ENCODE measurements at places on chromosomes 6 and 20.

DNA sequence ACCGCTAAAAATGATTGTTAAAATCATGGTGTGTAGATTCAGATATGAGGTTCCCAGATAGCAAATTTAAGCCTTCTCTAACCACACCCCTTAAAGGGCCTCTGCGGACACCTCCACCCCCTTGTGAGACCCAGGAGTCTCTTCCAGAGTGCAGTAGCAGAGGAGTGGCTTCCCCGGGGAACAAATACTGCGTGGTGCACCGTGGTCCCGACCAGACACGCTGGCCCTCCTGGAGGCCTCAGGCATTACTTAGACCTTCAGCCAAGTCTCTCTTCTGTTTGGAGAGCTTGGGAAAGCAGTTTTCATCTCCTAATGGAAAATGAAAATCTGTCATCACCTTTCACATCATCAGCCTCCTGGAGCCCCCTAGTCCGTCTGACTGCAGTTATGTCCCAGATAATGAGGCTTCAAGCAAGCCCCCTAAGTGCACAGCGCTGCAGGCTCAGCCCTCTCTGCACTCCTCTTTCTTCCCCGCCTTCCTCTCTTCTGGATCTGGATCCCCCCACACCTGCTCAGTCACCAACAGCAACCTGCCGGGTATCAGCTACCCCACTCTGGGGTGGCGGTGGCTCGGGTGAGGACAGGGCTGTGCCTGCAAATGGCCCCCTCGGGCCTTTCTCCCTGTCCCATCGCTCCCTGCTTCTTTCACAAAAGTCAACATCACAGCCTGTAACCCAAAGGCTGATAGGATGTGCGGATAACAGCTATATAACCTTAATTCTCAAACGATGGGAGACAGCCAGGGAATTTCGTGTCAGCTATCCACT, 58.8 kb upstream of the TAGAP start:
- no peak for DNase-seq

DNA sequence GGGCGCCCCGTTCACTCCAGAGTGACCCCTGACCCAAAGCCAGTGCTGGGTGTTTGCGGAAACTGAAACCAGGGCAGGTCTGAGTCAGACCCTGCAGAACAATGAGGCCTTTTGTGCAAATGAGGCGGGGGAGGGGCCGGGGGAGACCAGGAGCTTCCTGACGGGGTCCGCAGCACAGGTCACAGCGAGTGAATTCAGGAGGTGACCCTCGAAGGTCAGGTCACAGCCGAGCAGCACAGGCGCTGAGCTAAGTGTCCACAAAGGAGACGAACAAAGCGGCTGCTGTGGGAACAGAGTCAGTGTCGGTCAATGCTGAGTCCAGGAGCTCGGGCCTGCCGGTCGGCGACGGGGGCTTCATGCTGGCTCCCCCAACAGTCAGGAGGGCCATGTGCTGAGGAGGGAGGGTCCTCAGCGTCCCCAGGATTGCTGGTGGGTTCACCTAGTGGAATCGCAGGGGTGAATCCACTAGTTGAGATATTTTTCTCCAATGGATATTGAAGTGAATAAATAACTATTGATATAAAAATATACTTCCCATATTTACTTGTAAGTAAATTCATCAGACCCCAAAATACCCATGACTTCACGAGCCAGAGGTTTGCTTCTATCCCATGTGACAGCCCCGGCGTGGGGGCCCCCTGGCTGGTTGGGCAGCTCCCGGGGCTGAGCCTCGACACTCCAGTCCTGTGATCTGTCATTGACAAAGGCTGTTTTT, 188.4 kb upstream of the SULF2 start:
- no peak for DNase-seq

GRCh38 chr6:39964530-39964929, 30.3 kb upstream of the MOCS1 start:
- no peak for DNase-seq

GRCh38 chr20:25081065-25081729, 744 bp downstream of the VSX1 start:
- no peak for DNase-seq

DNA sequence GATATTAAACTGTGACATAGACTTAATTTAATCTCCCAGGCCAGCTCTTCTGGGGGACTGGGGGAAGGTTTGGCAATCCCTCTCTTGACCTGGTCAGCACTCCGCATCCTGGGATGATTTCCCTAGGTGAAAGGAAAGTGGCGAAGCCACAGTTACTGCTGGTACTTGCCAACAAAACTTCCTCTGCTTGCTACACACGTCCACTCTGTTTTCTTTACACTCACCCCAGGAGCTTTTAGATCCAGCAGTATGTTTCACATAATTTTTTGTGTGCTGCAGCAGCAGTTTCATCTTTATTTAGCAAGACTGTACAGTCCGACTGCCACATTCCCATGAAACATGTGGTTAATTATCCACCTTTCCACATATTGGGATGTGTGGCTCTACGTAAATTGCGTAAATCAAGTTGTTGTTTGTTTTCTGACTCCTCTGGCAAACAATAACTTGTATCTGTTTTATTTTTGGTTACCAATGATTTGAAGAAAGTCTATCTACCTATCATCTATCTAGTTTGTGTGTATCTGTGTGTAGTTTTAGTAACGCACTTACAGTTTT, 284.0 kb downstream of the PHF3 start:
- DNase-seq: no peak

DNA sequence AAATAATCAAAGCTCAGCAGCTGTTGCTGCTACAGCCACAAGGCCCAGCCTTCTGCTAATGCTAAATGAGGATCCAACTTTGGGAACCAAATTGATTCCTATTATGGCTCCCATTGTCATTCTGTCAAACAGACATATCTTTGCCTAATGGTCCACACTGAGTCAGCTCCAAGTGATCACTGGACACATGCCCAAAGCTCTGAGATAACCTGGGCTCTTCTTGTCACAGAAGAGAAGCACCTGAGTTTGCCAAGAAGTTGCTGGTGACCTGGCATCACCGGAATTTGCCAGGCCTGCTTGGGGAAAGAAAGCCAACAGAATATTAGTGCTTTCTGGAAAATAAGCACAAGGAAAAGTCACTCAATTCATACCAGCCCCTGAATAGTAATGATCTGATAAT, 5.8 kb downstream of the TNFRSF21 start:
- DNase-seq: no peak

DNA sequence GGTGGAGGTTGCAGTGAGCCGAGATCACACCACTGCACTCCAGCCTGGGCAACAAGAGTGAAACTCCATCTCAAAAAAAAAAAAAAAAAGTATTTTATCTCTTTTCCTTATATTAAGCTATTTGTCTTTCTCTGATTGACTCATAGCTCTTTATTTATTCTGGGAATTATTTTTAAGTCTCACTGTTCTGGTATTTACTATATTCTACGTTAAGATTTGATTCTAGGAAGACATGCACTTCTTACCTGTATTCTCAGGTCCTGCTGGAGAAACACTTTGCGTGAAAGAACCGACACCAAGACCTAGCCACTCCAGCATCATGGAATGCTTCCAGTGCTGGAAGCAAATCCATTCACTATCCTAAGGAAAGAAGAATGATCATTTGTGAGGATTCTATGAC, 17.6 kb downstream of the ZNFX1 start:
- no peak for DNase-seq

GRCh38 chr20:53940907-53941545, 129.4 kb downstream of the BCAS1 start:
- DNase-seq: no peak

- DNase-seq: no peak
These were observed 537.6 kb upstream of the NOX3 start for GRCh38 chr6:155993240-155993639.

GRCh38 chr20:3865152-3865886, 18.7 kb downstream of the MAVS start:
- DNase-seq: no peak

- no peak for DNase-seq
These were observed 52.5 kb downstream of the EDN1 start for GRCh38 chr6:12342664-12343063.

- DNase-seq: no peak
These were observed 151.3 kb downstream of the COL9A1 start for GRCh38 chr6:70151616-70152015.

- DNase-seq: no peak
These were observed 21.2 kb downstream of the REPS1 start for GRCh38 chr6:138966870-138967269.

DNA sequence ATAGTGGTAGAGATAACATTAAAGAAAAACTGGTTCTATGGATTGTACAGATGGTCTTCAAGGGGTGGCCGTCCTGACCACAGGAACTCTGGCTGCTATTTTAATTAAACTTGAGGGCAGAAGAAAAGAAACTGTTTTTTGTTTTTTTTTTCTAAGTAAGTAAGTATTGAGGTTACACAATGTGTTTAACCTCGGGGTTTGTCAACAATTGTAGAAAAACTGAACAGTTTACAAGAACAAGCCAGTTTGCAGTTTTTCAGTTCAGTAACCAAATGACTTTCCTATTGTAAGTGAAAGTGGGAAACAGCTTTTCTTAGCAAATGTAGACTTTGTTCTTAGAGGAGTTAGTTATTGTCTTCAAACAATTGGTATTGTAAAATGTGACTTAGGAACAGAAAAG, 77.0 kb downstream of the PLCB1 start:
- DNase-seq: no peak

- no peak for DNase-seq
These were observed 139.2 kb upstream of the ECI2 start for GRCh38 chr6:4274382-4275082.

GRCh38 chr6:111598181-111598580, 7.5 kb downstream of the TRAF3IP2 start:
- no peak for DNase-seq

DNA sequence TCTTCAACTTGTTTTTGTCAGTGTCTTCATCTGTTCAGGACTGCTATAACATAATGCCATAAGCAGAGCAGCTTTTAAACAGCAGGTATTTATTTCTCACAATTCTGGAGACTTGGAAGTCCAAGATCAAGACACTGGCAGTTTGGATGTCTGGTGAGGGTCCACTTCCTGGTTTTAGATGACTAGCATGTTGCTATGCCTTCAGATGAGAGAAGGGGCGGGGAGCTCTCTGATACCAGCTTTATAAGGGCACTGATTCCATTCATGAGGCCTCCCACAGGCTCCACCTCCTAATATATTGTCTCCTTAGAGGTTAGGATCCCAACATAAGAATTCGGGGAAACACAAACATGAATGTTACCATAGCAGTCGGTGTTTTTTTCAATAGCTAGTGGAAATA, 52.9 kb downstream of the FAM83B start:
- no peak for DNase-seq

GRCh38 chr6:139711804-139712585, 337.5 kb upstream of the CITED2 start:
- no peak for DNase-seq

DNA sequence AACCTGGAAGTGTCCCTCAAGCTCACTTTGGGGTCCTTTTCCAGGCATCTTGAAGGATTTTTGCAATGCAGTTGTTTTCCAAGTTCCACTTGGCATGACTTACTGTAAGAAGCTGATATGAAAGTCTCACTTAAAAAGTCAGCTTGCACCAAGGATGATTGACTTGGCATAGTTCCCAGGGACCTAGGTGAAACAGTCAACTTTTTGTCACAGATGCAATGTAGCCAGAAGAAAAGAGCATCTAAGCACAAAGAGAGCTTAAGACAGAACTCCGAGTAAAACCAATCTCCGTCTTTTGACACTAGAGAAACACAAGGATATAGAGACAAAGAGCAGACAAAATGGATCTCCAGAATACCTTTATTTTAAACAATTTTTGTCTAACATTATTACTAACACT, 2.6 kb upstream of the ZSCAN12 start:
- DNase-seq: no peak

- no peak for DNase-seq
These were observed 14.3 kb upstream of the ZC3H12D start for GRCh38 chr6:149499066-149499465.

- DNase-seq: no peak
These were observed 341.9 kb upstream of the EYS start for GRCh38 chr6:66048684-66049474.

GRCh38 chr20:44231193-44231592, 15.9 kb upstream of the GDAP1L1 start:
- no peak for DNase-seq

- no peak for DNase-seq
These were observed 43.1 kb downstream of the BLTP3A start for GRCh38 chr6:34834789-34835518.

- no peak for DNase-seq
These were observed 1.1 kb upstream of the ZBTB46 start for GRCh38 chr20:63831993-63832686.

DNA sequence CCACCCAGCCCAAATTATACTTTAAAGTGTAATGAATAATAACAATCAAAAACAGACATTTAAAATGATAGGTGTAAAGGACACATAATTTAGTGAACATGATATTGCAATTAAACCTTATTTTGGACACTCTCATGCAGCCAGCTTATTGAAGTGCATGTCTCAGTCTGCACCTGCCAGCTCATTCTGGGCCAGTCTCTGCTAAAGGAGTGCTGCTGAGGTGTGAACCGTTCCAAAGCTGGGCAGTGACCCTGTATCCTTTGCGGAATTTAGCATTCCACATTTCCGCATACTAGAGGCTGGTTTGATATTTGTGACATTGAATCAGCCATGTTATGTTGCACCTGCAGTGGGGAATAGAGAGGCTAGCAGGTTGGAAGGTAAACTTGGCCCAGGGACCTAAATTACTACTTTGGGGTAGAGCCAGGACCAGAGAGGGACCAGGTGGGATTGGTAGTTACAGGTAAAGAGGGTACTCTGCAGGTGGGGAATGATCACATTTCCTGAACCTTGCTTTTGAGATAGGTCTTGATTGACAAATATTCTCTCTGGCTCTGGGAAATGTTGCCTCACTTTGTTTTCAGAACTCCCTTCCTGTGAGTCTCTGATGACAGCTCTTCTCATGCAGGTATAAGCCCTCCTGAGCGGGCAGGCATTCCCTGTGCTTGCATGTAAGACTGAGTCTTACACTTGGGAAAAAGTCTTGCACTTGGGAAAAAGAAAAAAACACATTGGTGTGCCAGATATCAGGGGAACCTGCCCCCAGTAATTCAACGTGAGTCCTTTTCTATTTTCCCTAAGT, 26.2 kb downstream of the TULP4 start:
- DNase-seq: no peak

- no peak for DNase-seq
These were observed 52.4 kb upstream of the IPCEF1 start for GRCh38 chr6:154408891-154409500.

DNA sequence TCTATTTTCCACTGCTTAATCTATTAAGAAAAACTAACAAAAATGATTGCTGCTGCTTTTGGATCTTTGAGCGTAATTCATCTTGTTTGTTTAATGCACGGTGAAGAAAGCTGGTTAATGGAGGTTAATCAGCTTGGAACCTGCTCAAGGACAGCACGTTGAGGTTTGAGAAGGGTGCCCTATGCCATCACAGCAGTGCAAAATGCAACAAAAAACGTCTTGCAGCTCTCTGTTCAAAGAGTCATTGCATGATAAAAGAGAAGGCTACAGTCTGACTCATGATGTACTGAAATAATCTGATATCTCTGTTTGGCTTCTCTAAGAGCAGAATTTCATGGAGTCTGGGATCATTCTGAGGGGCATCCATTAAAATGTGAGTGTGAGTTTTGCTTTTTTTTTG, 80.6 kb upstream of the PREP start:
- DNase-seq: no peak

DNA sequence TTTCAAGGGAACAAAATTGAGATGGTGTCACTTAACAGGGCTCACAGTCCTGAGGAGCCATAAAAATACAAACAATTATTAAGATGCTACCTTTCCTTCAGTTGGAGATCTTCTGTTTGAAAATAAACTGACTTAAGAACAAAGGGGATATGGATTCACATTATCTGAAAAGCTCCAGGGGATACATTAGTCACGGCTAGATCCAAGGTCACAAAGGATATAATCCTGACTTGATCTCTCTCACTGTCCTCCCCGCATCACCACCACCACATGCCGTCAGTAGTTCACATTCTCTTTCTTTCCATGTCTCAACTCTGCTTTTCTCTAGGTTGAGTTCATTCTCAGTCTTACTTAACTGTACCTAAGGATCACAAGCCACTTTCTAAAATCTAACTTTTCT, 530.4 kb upstream of the MARCKS start:
- no peak for DNase-seq
